ENCODE measurements at places on chromosomes 13 and 19.

DNA sequence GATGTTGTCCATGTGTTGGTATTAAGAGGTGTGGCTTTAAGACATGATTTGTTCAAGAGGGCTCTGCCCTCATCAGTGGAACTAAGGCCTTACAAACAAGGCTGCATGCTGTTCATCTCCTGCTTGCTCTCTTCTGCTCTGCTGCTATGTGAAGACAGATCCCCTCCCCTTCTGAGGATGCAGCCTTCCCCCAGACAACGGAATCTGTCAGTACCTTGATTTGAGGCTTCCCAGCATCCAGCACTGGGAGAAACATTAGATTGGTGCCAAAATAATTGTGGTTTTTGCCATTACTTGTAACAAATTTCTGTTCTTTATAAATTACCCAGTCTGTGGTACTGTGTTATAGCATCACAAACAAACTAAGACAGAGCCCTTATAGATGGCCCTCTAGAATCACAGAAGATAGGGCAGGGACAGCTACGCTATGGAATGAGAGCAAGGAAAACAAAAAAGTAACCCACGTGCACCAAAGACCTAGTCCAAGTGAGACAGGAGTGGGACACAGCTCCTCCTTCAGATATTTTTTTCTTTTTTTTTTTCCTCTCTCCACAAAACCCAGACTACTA lies 151.5 kb upstream of the RXFP2 start:
- DNase-seq = no peak

GRCh38 chr13:24452044-24452443 lies 60.5 kb downstream of the PARP4 start:
- DNase-seq = no peak

DNA sequence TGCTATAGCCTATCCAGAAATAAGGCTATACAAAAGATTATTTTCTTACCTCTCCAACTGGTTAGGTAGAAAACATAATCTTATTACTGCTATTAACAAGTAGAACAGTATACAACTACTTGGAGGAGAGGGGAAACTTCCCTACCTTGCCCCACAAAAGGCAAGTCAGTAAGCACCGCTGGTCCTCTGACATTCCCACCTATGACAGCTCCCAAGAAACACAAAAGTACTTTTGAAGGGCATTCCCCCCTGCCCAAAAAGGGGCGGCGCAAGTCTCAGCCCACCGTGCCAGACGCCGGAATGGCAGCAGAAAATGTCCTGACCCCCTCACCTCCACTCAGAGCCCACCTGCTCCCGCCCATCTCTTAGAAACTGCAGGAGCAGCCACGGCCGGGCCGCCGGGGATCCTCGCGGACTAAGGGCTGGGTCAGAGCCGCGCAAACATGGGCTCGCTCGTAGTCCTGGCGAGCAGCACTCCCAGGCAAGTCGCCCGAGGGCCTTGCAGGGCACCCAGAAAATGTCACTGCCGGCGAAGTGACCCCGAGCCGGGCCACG lies 437 bp downstream of the SUCLA2 start:
- DNase-seq = peak; percentile 25

DNA sequence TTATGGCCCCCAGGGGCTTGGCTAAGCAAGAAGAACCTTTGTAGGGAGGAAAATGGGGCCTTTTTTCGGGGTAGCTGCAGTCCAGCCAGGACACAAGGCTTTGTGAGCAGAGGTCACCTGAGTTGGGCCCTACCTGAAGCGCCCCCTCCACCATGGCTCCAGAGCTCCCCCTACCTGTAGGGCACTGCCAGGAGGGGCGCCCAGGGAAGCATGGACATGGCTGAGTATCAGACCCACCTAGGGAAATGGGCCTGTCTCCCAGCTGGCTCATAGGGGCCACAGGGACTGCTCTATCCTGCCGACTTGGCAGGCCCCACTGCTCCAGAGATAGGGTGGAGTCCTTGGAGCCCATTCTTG lies 9.0 kb upstream of the CEBPA start:
- no peak for DNase-seq

DNA sequence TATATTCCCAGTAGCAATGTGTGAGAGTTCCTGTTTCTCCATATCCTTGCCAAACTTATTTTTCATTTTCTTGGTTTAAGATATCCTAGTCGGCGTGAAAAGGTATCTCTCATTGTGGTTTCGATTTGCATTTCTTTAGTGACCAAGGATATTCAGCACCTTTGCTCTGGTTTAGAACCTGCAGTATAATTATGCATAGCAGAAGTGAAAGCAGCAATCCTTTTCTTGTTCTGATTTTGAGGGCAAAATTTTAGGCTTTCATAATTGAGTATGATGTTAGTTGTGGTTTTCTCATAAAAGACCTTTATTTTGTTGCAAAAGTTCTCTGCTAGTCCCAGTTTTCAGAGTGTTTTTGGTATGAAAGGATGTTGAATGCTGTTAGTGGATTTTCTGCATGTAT lies 491.0 kb downstream of the FGF9 start:
- no peak for DNase-seq

GRCh38 chr19:17347361-17347760 lies 10.0 kb downstream of the GTPBP3 start:
- no peak for DNase-seq

- no peak for DNase-seq
Observed at GRCh38 chr19:42096255-42096837, 20.4 kb downstream of the ZNF574 start.

DNA sequence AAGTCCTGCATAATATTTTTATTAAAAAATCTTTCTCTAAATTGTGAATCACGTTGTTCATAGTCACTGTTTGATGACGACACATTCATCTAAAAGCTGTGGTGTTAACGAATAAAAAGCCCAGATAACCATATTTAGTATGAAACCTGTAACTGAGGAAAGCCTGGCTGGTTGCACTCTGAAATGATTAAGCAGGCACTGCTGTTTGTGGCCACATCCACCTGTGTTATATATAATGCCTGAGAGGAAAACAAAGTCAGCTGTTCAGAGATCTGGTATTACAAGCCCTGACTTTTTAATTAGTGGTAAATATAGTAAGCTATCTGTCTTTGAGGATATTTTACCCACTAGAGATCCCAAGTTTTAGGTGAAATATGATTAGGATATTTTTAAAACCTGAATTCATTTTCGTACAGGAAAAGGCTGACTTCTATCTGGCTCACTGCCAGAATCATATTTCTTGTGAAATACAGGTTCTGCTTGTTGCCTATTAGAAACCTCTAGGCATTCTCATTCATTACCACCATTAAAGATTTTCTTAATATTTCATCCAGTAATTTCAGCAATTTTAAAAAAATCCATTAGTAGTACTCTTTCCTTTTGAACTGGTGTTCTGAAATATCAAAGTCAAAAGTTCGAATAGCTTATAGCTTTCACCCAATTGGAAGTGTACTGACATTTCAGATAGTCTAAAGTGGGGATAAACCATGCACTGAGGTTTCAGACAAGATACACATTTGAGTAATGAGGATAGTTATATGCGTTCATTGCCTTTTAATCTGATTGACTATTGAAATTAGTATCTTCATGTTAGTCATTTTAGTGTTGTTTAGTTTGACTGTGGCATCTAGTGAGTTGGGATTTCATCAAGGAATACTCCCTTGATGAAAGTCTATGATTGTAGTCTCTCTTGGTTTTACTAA lies 79.7 kb downstream of the LMO7 start:
- no peak for DNase-seq

GRCh38 chr19:2429917-2430535 lies 2.6 kb upstream of the TIMM13 start:
- DNase-seq = no peak

DNA sequence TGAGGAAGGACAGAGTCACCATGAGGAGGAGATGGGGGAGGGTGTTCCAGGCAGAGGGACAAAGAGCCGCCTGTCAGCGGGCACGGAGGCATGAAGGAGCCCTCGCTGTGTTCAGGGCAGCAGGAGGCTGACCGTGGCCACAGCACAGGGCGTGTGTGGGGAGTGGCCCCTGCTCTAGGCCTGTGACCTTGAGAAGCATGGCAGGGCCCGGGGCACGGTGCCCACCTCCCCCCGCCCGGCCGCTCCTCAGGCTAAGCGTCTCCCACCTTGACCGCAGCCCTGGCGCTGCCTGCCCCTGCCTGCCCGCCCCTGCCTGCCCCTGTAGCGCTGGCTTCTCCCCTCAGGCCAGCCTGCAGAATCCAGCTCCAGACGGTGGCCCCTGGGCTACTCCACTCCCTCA lies 11.6 kb downstream of the MAP2K2 start:
- no peak for DNase-seq

DNA sequence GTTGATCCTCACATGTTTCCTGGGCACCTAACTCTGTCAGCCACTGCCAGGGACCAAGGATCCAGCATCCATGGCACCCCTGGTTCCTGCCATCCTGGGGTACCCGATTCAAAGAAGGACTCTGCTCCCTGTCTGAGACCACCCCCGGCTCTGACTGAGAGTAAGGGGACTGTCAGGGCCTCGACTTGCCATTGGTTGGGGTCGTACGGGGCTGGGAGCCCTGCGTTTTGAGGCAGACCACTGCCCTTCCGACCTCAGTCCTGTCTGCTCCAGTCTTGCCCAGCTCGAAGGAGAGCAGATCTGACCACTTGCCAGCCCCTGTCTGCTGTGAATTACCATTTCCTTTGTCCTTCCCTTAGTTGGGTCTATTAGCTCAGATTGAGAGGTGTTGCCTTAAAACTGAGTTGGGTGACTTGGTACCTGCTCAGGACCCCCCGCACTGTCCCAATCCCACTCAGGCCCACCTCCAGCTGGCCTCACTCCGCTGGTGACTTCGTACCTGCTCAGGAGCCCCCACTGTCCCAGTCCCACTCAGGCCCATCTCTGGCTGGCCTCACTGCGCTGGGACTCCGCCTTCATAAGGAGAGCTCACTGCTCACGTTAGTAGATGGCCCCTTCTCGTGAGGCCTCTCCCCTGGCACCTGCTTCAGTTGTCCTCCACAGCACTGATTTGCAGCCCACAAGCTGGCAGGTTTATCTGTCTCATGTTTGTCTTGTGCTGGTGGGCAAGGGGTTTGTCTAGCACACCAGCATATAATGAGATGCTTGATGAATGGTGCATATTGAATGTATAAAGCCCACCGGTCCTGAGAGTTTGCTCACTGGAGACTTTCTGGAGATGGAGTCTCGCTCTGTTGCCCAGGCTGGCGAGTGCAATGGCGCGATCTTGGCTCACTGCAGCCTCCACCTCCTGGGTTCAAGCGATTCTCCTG lies 3.9 kb downstream of the RPL28 start:
- DNase-seq = no peak

GRCh38 chr19:3140667-3141038 lies 4.8 kb downstream of the GNA15 start:
- DNase-seq = no peak

- no peak for DNase-seq
Observed at GRCh38 chr13:32407854-32408253, 20.1 kb downstream of the N4BP2L1 start.

- no peak for DNase-seq
Observed at GRCh38 chr13:46101484-46102254, 3.2 kb downstream of the CPB2 start.

DNA sequence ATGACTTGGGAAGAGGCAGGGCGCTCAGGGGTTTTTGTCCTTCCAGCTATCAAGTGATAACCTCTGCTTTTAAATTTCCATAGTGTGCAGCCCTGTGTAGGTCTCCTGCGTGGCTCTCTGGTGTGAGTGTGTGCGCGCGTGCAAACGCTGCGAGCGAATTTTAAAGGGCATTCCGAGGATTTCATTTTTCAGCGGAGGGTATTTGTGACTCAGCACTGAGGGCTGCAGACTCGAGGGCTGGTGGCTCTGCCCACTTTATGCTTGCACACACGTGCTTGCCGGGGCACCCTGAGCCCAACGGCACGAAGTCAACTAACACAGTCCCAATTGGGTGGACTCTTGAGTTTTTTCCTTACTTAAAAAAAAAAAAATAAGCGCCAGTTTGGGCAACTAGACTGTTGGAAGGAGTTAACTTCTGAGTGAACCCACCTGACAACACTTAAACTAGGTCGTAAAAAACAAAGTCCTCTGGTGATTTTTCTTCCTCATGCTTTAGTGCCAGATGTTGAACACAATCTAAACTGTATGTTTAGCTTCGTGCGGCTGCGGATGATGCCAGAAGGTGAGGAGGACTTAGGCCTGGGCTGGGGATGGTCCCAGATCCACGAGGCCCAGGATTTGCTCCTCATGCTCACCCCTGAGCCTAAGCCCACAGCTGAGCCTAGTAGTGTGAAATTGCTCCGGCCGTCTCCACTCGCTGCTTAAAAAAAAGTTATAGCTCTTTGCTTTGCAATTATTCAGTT lies 2.1 kb downstream of the FGF9 start:
- DNase-seq = no peak

DNA sequence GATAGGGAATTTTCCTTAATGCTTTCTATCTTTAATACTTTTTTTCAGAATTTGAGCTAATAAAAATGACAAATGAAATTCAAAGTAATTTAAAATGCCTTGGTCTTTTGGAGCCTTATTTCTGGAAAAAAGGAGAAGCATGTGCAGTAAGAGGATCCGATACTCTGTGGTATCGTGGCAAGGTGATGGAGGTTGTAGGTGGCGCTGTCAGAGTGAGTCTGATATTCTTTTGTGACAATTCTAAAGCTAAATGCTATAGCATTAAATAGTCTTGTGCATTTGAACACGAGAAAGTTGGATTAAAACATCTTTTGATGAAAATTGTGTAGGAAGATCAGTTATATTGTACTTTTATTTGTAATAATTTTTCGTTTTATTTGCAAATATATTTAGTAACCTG lies 95.0 kb downstream of the RNF17 start:
- DNase-seq = no peak

- DNase-seq = no peak
Observed at GRCh38 chr13:42549552-42549936, 24.4 kb upstream of the TNFSF11 start.

DNA sequence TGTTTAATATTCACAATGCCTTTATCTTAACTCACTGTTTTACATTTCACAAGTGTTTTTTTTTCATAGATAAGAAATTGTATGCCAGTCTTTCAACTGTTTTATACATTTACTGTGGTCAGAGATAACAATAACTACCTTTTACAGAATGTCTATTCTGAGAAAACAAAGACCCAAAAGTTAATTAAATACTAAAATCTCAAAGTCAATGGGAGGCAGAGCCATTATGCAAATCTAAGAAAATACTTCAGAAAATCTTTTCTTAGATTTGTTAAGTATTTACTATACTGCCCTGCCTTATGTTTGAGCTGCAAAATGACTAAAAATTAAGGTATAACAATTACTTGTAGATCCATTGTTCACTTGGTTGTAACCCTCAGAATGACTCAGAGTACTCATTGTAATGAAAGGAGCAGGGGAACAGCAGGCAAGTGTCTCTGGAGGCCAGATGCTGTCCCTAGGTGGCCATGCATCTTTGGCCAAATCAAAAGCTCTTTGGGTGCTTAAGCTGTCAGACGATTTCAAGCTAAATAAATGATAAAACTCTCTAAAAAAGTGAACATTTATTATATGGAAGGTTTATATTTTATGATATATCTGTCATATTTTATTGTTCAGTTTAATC lies 770.1 kb upstream of the PCDH20 start:
- DNase-seq = no peak

DNA sequence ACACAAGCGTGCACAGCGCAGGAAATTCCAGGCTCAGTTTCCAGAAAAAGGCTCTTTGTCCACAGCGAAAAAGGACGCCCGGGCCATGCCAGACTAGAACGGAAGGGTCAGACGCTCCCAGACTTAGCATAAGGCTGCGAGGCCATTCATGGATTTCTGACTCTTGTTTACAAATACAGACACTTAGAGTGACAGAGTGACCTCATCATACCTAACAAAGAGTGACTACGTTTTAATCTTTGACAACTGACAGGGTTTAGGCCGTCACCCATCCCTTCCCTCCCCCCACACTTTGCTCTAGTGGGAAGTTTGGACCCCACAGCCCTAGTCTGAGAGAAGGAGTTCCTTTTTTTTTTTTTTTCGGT lies 418 bp upstream of the ZNF709 start:
- DNase-seq = no peak

Data from HEK293T (cell line).